ENCODE measurements at places on chromosomes 2 and 18. TPM values are rescaled to one million over a fixed set of nuclear protein-coding genes. Genes with fewer than 3 reads are reported as not detected.

- H3K4me1 ChIP-seq: no peaks in the 10 kb centered on the region
- no peaks in the 10 kb centered on the region for H3K36me3 ChIP-seq
- H3K27me3 ChIP-seq: no peaks in the 10 kb centered on the region
- no peak for DNase-seq
- no peak overlapping the region for H3K27ac ChIP-seq
- no peak overlapping the region for H3K4me3 ChIP-seq
These were observed 9.5 kb upstream of the NAT8 start for GRCh38 chr2:73651591-73652230.

DNA sequence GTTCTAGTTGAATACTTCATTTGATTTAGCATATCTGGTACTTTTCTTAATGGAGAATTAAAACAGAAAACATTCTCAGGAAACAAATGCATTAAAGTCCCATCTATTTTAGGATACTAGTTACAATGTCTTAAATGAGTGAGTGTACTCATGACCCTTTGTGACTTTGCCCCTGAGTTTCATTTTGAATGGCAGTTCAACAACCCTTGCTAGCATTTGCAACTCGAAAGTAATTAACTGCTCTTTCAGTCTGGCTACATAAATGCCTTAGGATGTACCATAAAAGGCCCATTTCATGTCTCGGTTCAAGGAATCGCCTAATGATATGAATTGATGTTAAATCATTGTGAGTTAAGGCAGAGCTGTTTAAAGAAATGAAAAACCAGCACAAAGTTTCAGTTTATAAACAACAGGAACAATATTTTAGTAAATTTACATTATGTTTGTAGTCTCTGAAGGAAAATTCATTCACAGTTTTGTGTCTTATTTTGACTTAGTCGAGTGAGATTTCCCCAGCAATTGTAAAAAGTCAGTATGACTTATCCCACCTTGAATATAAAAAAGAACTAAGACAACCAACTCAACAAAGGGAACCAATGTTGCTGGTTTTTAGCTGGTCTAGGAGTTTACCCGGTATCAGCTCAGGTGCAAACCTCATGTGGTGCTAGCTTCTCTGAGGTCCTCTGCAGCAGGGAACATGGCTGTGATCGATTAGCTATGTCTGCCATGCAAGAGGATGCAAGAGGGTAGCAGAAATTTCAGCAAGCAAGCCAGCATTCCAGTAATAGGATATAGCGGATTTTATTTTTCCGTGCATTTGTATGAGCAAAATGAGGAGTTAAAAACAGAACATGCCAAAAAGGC, 386.2 kb downstream of the PTPRM start:
- H3K4me1 ChIP-seq: peaks cover 17% of the 10 kb centered on the region
- no peak overlapping the region for H3K4me3 ChIP-seq
- H3K27me3 ChIP-seq: no peaks in the 10 kb centered on the region

DSC2 gene
- total RNA-seq: 39.4 TPM

DSC1 gene
- 0.18 TPM for total RNA-seq

- H3K27me3 ChIP-seq: peaks cover 4% of the 10 kb centered on the region
- H3K27ac ChIP-seq: no peak overlapping the region
- H3K4me1 ChIP-seq: peaks cover 3% of the 10 kb centered on the region
- H3K4me3 ChIP-seq: no peak overlapping the region
These were observed 29.1 kb upstream of the FAM136A start for GRCh38 chr2:70331012-70331411.

GRCh38 chr2:6525475-6525964, 340.2 kb downstream of the CMPK2 start:
- no peak for DNase-seq
- H3K4me1 ChIP-seq: peaks cover 7% of the 10 kb centered on the region
- H3K36me3 ChIP-seq: no peaks in the 10 kb centered on the region

DNA sequence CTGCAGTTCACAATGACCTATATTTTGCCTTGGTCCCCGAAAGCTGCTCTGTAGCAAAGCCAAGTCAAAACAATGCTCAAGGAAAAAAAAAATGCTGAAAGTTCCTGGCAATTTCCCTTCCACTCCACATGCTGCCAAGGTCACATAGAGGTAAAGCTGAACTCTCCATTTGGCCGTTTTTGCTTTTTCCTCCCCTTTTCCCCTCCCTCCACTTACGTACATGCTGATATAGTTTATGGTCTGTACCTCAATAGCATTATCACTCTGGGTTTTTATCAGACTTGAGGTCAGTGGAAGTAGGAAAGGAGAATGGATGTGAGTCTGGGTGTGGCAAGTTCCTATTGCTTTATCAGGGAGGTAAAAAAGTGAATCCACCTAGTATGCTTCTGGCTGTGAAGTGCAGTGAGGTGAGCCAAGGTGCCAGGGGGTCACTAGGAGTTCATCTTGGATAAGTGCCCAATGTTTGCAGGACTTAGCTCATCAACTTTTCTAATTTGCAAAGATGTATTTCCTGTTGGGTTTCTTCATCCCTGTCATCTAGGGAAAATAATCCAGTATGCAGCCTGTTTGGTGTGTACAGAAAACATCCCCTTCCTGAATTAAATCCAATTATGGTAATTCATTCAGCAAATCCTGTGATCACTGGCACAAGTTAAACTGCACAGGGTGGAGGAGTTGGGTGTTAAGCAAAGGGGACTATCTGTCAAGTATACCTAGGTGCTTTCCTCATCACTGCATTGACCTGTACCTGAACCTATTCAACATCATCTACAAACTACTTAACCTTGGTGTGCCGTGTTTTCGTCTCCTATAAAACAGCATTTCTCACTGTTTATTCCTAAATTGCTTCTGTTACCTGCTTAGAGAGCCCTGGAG, 124.3 kb upstream of the CYP26B1 start:
- H3K4me1 ChIP-seq: peaks cover 8% of the 10 kb centered on the region
- no peaks in the 10 kb centered on the region for H3K27me3 ChIP-seq
- DNase-seq: peak; percentile 55

DSG4 gene
- not detected for total RNA-seq

KCNIP3 gene
- total RNA-seq: 1.5 TPM

DNA sequence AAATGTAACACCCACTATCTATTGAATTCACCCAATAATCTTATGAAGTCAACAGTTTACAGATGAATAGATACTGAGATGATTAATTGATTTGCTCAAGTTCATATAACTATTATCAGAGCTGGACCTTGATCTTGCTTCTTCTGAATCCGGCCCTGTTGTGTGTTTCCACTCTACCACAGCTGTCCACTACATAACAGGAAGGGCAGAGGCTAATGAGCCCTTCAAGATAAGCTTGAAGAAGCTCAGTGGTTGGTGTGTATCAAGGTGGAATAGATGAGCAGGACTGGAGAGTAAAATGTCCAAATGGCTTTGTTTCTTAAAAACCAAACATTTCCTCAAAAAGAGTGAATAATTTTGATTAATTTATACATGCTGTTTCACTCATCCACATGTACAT, 56.4 kb upstream of the ITGB6 start:
- no peaks in the 10 kb centered on the region for H3K36me3 ChIP-seq
- peaks cover 4% of the 10 kb centered on the region for H3K4me1 ChIP-seq
- no peak for DNase-seq
- H3K4me3 ChIP-seq: no peak overlapping the region

GRCh38 chr18:56158676-56159075, 479.7 kb downstream of the TXNL1 start:
- no peaks in the 10 kb centered on the region for H3K27me3 ChIP-seq
- no peak overlapping the region for H3K4me3 ChIP-seq
- no peaks in the 10 kb centered on the region for H3K4me1 ChIP-seq

- no peaks in the 10 kb centered on the region for H3K4me1 ChIP-seq
- H3K4me3 ChIP-seq: no peak overlapping the region
- H3K27ac ChIP-seq: no peak overlapping the region
- no peaks in the 10 kb centered on the region for H3K36me3 ChIP-seq
- DNase-seq: no peak
- H3K27me3 ChIP-seq: no peaks in the 10 kb centered on the region
These were observed 98.1 kb upstream of the ZFP36L2 start for GRCh38 chr2:43324259-43325106.

AMER3 gene
- total RNA-seq: not detected
